ENCODE measurements at places on chromosomes 11 and 22.

DNA sequence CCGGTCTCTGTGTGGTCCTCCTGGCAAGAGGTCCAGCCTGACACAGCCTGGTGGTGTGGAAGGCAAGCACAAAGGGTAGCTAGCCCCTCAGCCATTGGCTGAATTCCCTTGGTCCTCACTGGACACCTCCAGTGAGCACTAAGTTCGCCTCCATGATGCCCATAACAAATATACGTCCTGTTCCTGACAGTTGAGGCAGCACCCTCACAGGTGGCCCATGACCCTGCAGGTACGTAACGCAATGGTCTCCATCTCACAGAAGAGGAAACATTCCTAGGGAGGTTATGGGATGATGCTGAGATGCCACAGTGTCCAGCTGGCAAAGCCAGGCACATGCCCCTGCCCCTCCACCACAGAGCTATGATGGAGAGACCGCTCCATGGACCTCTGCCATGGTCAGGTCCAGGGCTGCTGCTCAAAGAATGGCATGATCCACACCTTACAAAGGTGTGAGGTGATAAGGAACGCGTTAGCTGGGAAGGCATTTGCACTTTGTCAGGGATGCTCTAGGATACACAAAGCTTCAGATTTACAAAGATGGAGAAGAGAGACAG, 1.4 kb upstream of the GNAZ start:
- DNase-seq: no peak

GRCh38 chr22:18088825-18089568, 11.2 kb downstream of the PEX26 start:
- DNase-seq: no peak

- no peak for DNase-seq
Observed at GRCh38 chr11:122923302-122923701, 40.7 kb downstream of the JHY start.

DNA sequence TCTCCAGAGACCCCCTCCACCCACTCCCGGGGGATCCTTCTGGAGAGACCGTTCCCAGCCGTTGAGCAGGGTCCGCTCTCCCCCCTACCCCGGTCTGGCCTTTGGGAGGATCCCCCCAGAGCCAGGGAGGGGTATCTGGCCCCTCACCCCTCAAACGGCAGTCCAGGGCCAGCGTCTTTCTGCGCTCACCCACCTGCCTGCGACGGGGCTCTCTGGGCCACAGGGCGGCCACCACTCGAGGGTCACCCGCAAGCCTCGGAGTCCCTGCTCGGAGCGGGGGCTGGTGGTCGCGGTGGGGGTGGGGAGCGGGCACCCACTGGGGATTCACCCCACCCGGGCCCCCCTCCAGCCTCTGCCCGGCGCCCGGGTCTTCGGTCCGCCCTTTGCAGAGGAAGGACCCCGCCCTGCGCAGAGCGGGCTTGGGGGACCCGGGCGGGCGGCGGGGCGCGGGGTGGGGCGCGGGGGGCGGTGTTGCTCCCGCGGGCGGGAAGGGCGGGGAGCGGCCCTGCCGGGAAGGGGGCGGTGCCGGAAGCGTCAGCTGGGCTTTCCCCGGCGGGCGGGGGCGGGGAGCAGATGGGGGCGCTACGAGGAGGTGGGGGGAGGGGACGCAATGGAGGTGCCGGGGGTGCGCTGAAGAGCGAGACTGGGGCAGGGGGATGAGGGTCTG, 16.6 kb downstream of the CRELD2 start:
- DNase-seq: peak; percentile 45

GRCh38 chr11:91435694-91436395, 788.8 kb upstream of the FAT3 start:
- no peak for DNase-seq

GRCh38 chr11:70545610-70545912, 147.2 kb downstream of the CTTN start:
- no peak for DNase-seq

DNA sequence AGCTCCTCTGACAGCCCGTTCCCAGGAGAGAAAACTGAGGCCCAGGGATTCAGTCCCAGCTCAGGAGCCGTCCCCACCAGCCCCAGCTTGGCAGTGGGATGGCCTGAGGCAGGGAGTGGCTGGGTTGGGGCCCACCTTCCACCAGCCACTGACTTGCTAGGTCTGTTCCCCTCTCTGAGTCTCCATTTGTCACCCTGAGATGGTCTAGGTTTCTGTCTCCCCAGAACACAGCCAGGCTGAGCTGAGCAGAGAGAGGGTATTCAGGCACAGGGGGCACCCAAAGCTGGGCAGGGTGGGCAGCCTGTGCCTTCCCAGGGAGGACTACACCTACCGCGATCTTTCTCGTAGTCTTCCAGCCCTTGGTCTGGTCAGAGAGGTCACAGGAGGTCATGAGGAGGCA, 95.7 kb downstream of the PDE2A start:
- no peak for DNase-seq

DNA sequence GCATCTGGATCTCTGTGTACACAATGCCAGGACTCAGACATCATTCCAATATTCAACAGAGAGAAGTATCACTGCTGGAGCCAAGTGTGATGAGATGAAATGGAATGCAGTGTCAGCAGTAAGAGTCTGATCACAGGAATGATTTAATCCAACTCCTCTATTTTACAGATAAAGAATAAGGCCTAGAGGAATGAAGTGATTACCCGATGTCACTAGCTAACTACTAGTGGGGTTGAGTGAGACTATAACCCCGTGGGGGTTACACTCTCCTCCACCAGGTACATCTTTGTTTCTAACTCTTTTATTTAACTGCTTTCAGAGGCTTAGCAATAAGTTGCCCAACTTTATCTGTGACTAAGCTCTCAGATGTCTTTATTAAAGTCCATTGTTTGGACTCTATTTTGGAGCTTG, 94.2 kb upstream of the FAT3 start:
- no peak for DNase-seq

GRCh38 chr11:66268952-66269905, 790 bp downstream of the RAB1B start:
- DNase-seq: no peak

DNA sequence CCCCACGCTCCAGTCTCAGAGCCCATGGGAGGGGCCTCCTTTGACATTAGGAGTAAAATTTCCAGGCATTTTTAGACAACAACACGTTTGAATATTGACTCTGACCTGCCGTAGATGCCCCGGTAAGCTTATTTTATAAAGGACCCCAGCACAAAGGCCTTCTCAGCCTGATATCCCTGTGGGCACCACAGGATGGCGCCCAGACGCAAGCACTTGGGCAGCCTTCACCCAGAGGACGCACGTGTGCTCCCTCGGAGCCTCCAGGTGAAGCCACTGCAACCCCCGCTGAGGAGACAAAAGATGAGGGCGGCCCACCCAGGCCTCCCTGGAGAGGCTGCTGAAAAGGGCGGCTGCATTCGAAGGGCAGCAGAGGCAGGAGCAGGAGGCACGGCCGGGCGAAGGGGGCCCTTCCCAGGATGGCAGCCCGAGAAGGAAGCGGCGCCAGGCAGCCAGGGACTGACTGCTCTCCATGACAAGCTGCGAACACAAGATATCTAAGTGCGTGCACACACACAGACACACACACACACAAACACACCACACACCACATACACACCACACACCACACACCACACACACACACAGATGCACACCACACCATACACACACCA, 15.2 kb upstream of the TH start:
- no peak for DNase-seq

GRCh38 chr11:37786214-37786755, 1188.2 kb upstream of the RAG2 start:
- DNase-seq: no peak

- no peak for DNase-seq
Observed at GRCh38 chr11:44376423-44376822, 66.5 kb upstream of the ALX4 start.

GRCh38 chr22:44316393-44317122, 3.8 kb upstream of the SHISAL1 start:
- no peak for DNase-seq

DNA sequence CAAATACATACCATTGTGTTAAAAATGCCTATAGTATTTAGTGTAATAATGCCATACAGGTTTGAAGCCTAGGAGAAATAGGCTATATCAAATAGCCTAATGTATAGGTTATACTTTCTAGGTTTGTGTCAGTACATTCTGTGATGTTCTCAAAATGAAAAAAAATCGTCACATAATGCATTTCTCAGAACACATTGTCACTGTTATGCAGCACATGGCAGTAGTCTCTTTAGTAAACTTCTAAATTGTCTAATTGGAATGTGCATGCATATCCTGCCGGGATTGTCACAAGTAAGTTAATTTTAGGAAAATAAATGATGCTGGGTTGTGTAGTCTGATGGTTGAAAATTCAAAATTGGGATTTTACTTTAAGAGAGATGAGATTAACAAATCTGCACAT, 920.1 kb upstream of the CNTN5 start:
- DNase-seq: no peak

DNA sequence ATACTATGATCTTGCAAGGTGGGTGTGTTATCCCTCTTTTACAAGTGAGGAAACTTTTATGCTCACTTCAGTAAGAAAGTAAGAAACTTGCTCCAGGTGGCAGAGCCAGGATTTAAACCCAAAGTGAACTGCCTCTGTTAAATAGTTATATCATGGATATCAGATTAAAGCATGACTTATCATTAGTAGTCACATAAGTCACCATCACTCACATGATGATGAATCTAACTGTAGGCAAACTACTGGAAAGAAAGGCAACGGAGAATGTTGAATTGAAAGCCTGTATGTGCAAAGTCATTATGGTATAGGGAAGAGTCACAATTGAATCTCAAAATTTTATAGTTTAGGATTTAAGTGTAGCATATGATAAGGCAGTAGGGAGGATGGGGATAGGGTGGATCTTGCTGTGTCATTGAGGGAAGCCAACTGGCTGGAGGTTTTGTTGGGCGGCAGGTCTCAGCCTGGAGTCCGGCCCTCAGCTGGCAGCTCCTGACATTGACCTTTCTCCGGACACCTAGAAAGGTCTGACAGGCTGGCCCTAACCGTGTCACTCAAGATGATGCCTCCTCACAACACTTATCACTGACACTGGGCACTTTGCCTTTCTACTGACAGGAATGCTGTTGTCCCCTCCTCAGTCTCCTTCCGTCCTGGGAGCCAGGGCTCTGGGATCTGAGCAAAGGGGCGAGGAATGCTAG, 98.3 kb downstream of the EMSY start:
- no peak for DNase-seq

GRCh38 chr11:5232176-5232575, 2.1 kb downstream of the HBD start:
- no peak for DNase-seq

DNA sequence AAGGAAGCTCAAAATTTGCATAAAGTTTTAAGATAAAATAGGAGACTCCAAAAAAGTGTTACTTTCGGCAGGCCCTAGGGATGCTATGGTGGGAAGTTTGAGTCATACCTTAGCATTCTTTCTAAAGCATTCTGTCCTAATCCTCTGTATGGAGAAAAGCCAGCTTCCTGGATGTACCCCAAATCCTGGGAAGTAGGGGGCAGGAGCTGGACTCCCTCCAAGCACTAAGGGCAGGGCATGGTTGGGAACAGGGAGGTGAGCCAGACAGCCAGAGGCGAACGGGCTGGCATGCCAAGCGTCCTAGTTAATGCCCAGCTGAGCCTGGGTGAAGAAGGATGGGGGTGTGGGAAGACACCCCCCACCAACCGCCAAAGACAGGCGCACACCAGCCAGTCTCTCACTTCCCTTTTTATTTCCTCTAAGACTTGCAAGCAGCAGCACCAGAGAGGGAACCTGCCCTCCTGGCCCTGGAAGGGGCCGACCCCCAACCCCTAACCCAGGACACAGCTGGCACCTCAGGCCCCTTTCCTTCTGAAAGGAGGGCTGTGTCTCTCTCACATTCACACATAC, 23.9 kb downstream of the RTN4RL2 start:
- peak; percentile 47 for DNase-seq

GRCh38 chr11:60785806-60786361, 751 bp downstream of the MS4A10 start:
- no peak for DNase-seq

DNA sequence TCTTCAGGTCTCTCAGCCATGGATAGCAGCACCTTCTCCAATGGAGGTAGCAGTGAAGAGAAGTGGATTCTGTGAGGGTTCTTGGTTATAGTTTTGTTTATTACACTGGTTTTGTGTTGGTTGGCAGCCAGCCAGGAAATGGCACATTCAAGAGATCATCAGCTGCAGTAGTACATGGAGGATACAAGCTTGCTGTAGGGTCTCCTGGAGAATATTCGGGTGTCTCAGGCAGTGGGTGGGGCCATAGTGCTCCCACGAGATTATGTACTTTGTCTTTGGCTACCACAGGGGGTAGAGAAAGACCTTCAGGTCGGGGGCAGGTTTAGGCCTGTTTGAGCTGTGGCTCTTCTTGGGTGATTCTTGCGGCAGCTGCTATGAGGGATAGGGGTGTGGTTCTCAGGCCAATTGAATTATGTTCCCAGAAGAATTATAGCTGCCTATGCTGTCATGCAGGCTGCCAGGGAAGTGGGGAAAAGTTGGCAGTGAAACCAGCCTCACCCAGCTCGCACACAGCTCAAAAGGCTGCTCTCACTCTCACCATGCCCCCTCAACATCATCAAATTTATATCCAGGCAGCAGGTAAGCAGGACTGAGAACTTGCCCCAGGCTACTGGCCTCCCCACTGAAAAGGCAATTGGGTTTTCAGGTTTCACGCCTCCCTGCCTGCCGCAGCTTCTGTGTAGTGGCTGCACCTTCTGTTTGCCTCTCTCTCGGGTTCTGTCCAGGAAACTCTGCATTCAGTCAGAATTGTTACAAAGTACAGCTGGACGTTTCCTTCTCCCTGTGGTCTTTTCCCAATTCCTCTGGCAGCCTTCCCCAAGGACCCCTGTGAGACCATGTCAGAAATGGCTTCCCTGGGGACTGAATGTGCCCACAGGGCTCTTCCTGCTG, 435.5 kb downstream of the LUZP2 start:
- DNase-seq: no peak

DNA sequence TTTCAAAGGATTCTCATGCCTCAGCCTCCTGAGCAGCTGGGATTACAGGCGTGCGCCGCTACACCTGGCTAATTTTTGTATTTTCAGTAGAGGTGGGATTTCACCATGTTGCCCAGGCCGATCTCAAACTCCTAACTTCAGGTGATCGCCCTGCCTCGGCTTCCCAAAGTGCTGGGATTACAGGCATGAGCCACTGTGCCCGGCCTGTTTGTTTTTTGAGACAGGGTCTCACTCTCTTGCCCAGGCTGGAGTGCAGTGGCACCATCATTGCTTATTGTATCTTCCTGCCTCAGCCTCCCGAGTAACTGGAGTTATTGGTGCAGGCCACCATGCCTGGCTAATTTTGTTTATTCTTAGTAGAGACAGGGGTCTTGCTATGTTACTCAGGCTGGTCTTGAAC, 8.1 kb downstream of the FADS2 start:
- no peak for DNase-seq

DNA sequence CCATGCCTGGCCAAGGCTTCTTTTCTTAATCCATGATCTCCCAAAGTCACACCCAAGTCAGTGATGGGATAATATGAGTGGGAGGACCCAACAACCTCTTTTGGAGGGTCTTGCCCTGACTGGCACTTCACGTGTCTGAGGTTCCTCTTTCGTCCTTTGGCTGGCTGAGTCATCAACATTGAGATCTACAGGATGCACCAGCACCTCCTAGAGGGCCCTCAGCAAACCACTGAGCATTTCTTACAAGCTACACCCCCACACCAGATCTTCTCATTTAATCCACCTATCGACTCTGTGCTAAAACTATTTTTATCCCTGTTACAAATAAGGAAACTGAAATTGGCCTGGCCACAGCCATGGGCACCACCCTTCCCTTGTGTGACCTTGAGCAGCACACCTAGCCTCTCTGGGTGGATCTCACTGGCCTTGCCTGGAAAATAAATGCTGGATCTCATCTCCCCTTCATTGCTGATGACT, 63.4 kb downstream of the FLI1 start:
- DNase-seq: peak; percentile 61

GRCh38 chr11:69089258-69089657, 40.5 kb downstream of the TPCN2 start:
- no peak for DNase-seq
